ENCODE measurements at places on chromosomes 12 and 14.
A peak's percentile ranks its signal among the peaks of the same experiment; 100 is the strongest.

- no peak for DNase-seq
Measured at GRCh38 chr12:89058402-89058801, 293.9 kb downstream of the DUSP6 start.

- no peak for DNase-seq
Measured at GRCh38 chr12:49534731-49535278, 4.0 kb upstream of the KCNH3 start.

DNA sequence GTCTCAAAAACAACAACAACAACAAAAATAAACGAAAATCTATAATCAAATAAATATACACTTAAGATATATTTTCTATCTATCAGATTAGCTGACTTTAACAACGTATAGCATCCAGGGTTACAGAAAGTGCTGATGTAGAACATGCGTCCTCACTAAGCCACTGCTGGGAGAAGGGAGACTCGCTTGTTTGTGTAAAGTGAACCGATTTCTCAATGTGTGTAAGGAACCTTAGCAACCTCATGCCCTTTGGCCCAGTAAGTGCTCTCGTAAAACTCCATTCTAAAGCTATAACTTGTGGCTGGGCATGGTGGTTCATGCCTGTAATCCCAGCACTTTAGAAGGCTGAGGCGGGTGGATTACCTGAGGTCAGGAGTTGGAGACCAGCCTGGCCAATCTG is 23.8 kb downstream of the NFKBIA start:
- no peak for DNase-seq

DNA sequence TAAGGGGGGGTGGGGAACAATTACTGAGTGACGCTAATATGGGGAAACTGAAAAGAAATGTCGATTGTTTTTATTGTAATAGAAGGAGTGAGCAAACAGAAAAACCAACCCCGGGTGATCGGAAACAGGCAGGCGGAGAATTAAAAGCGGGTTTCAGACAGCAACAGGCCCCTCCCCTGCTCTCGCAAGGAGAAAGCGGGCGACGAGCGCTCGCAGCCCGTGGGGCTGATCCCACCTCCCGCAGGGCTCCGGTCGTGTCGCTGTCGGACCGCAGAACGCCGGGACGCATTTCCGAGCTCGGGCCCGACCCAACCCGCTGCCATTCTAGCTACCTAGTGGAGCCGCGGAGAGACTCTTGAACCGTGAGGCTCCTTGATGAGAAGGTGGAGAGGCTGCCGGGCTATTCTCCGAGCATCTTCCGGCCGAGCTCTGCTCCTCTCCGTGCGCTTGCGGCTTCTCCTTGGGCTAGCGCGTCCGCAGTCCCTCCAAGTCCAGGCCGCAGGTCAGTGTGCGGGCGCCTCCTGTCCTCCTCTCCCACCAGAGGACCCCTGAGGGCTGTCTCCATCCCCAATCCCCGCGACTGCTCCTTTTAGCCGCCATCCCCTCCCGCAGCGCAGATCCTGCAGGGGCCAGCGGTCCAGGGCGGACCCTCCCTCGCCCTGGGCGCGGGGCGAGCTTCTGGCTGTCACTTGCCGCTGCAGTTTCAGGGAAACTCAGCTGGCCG is 4.1 kb upstream of the PAX9 start:
- DNase-seq: peak; percentile 20

DNA sequence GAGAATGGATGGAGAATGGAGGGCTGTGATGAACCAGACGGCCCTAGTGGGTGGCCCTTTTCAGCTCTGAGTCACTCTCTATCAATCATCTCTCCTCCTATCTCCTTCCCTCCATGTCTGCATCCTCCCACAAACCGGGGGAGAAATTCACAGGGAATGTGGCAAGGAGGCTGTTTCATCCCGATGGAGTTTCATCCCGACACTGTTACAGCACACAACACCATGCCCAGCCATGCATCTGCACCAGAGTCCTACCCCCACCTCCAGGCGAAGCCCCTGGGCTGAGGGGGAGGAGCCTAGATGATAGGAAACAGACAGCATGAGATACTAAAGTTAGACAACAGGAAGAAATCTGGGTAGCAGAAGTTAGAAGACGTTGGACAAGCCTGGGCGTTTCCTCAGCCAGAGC is 20.8 kb downstream of the SLC8B1 start:
- DNase-seq: no peak

- no peak for DNase-seq
Measured at GRCh38 chr12:113909776-113910420, 56.2 kb downstream of the RBM19 start.

DNA sequence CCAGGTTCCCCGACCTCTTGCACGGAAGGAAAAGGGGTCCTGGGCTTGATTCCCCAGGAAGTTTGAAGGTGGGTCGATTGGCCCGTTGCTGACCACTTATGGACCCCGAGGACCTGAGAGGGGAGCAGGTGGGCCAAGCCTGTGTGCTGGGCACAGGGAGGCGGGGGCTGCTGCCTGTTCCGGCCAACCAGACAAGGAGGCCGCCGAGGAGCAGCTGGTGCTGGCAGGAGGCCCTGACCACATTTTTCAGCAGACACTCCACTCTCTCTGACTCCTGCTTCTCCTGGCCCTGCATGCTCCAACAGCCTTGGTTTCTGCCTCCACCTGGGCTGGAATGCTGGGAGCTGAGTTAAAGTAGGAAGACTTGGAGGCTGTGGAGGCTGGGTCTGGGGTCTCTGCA is 42.8 kb downstream of the NOS1 start:
- DNase-seq: no peak

DNA sequence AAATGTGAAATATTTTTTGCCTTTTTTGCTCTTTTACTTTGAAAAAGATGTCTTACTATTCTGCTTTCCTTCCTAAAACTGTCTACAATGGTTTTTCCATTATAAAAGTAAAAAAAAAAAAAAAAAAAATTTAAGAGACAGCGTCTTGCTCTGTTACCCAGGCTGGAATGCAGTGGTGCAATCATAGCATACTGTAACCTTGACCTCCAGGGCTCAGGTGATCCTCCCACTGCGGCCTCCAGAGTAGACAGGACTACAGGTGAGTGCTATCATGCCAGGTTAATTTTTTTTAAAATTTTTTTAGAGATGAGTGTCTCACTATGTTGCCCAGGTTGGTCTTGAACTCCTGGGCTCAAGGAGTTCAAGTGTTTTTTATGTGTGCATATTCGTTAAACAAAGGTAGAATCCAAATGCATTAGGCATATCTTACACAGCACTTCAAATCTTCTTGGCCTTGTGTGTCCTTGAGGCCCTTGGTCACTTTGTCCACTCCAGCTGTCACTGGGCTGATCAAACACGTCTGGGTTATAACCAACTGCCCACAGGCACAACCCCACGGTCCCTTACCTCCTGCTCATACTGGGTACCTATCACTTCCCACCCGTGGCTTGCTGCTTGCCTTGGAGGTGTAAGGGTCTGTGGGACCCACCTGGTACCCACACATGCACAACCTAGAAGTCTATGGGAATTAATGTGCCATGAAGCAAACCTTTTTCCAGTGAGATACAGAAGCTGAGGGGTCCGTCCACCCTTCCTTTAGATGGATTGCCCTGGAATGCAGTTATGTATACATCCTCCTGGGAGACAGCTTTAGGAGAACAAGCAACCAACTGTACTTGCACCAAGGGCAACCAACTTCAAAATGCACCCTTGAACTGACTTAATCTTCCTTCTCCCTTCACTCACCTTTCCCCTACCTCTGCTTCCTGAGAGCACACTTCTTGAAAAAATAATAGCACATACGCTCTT is 12.8 kb downstream of the RAD52 start:
- no peak for DNase-seq

DNA sequence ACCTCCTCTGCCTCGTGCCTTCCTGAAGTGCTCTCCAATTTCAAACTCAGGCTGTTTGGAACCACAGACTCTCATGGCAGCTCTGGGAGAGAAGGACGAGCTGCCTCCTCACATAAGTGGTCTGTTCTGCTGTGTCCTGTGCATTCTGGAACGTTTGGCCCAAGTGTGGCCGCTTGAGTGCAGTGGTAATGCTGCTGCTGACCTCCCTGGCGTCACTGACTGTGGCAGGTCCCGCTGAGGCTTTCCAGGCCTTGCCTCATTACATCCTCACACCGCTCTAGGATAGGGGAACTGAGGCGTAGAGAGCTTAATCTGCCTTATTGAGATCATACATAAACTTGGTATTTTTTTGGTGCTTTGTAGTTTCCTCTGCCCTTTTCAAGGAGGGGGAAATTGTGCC is 14.2 kb downstream of the CCDC92 start:
- DNase-seq: no peak

- DNase-seq: no peak
Measured at GRCh38 chr12:117680312-117680711, 288.5 kb downstream of the KSR2 start.

DNA sequence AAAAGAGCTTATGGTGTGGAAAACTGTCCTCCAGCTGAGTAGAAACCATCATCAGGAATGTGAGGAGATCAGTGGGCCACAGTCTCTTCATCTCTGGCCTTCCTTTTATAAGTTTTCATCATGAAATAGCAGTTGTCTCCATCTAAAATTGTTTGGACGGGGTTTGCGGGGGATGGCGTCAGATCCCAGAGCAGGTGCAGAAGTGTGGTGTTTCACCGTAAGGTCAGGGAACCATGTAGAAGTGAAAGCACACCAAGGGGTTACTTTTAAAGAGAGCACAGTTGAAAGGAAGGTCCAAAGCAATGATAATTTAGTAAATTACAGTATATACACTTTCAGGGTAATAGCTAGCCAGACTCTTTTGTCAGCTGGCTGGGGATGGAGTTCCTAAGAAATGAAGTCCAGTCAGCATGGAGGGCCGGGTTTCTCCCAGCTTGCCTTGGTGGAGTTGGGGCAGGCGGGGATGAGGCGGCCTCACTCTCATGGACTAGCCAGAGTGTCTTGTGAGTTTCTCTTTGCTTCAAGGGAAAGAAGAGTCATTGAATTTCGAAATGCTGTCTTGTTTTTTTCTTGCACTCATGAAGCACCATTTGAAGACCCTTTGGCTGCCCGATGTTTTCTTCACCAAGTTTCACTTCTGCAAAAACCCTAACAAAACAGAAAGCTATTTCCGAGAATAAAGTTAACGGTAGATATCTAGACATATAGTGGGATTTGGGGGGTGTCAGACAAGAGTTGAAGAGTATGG is 100.6 kb downstream of the ETV6 start:
- DNase-seq: no peak

- DNase-seq: no peak
Measured at GRCh38 chr12:80099259-80099658, at the start of gene OTOGL. TSS of gene OTOGL (plus strand) at chr12:80099537. CDS start at chr12:80209432, 109,895 bp downstream.

- DNase-seq: no peak
Measured at GRCh38 chr12:52891044-52891443, 13.8 kb downstream of the KRT8 start.

DNA sequence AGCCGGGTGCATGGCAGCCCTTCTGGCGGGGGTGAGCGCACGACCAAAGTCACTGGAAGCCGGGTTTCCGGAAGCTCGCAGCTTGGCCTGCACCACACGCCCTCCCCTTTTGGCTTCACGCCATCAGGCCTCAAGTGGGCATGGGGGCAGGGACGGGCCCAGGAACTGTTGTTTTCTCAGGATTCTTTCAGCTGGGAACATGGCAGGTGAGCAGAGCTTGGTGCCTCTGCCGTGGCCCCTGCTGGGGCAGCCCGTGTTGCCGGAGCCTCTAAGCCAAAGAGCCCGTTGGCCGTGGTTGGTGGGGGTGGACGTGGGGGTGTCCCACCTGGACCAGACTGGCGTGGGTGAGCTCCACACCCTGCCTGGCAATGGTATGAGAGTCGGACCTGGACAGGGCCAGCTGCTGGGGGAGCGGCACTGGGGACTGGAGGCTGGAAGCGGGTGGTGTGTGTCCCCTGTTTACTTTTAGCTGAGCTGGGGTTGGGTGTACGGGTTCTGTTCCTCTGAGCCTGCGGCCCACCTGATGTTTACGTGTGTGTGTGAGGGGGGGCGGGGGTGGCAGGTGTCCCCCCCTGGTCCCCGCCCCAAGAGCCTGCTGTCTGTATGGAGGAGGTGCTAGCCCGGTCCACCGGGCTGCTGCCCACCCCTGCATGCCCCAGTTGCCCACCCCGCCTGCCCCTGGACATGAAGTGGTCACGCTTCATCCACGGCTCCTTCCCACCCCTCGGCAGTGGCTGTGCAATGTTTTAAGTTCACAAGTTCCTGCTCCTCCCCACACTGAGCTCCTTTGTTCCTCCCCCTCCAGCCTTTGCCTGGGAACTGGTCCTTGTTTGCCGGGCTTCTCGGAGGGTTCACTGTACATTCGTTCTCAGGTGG is 28.7 kb upstream of the PLD4 start:
- peak; percentile 53 for DNase-seq

DNA sequence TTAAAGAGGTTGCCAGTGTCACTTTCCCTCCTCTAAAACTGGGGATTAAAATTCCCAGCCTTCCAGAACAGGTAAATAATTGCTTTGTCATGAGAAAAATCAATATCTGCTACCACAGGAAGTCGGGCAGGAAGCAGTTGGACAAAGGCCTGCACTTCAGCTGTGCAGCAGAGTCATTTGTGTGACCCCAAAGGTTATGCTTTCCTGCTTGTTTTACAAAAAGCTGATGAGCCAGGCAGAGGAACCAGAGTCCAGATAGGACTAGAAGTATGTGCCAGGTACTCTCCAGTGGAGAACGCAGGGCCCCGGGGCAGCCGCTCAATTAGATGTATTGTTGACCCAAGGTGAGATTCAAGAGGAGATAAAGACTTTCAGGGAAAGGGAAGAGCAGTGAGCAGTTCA is 117.1 kb upstream of the FRMD6 start:
- DNase-seq: no peak

DNA sequence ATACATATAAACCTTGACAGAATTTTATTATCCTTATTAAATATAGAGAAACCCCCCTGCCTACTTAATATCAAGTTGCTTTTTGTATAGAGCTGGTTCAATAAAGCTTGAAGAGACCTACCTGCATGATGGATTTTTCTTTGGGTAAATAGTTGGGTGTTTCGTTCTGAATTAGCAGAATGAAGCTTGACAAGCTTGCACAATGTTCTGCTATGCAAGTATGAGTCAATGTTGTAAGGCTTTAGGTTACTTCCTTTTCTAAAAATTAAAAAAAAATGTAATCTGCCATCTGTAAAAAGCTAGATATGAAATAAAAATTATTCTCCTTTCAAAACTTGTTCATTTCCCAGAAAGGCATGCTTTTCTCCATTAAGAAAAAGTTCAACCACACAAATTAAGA is 1662.6 kb upstream of the SEL1L start:
- DNase-seq: no peak

DNA sequence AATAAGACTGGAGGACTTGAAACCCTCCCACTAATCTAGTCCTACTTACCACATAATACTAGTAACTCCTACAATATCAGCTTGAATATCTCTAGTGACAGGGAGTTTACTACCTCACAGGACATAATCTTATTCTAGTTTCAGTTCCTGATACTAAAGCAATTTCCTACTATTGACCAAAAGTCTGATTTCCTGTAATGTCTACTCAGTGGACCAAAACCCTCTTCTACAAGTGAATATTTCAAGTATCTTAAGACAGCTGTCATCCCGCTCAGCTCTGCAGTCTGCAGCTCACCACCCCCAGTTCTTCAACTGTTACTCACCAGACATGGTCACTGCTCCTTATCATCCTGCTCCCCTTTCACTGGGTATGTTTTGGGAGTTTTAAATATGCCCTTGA is 70.8 kb upstream of the TMCC3 start:
- no peak for DNase-seq

- no peak for DNase-seq
Measured at GRCh38 chr14:94728950-94729349, 41.0 kb downstream of the GSC start.
